ENCODE measurements at places on chromosomes 16 and 17.

GRCh38 chr17:82949984-82950383, 110.2 kb upstream of the ZNF750 start:
- no peak for DNase-seq

GRCh38 chr16:57049678-57050077, 42.7 kb upstream of the CPNE2 start:
- DNase-seq = no peak

DNA sequence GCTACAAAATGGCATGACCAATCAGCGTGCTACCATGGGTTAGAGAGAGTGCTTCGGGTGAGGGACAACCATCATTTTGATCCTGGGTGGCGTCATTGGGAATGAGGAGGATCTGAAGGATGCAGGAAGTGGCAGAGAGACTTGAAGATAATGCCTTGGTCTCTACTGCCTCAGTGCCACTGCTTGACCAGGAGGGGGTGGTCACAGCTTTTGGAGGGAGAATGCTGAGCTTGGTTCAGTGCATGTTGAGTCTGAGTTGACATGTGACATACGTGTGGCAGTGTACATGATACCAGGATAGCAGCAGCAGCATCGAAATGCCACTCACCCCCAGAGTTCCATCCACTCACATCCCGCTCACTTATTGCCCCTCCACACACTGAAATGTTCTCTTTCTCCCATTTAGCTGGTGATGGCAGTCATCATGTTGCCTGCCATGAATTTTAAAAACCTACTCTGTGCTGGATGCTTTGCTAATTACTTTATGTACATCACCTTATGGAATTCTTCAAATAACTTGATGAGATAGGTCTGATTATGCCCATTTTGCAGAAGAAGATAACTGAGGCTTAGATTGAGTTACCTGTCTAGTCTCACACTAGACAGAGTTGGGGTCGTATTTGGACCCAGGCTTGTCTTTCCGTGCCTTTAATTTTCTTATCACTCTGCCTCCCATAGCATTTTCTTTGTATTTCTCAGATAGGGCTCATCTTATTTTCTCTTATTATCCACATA, 36.7 kb downstream of the ARSG start:
- peak; percentile 28 for DNase-seq

DNA sequence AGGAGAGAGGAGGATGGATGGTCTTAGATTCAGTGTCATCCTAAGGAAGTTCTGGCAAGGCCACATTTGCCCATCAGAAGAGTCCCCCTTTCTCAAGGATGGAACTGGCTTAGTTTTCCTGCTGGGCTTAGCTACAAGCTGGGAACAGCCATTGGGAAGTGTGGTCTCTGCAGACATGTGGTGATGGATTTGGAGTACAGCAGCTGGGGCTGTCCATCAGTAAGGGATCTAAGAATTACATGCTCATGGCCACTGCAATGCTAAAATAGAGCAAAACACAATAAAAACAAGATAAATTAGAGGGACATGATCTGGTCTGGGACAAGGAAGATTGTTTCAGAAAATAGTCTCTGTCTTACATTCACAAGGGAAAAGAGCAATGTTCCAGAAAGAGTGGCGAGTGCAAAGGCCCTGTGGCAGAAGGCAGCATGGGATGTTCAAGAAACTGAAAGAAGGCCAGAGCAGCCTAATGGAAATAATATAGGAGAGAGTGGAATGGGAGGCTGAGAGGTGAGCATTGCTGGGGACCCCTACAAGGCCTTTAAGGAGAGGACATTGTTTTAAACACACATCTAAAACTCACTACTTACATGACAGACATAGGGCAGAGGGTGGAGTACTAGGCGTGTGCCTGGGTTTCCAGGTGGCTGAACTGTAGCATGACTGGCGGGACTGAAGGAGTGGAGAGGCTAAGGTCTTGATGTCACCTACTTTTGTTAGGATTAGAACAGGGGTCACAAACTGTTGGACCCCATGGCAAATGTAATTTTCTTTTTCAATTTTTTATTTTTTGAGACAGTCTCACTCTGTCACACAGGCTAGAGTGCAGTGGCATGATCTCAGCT, 17.0 kb upstream of the TOX3 start:
- no peak for DNase-seq

DNA sequence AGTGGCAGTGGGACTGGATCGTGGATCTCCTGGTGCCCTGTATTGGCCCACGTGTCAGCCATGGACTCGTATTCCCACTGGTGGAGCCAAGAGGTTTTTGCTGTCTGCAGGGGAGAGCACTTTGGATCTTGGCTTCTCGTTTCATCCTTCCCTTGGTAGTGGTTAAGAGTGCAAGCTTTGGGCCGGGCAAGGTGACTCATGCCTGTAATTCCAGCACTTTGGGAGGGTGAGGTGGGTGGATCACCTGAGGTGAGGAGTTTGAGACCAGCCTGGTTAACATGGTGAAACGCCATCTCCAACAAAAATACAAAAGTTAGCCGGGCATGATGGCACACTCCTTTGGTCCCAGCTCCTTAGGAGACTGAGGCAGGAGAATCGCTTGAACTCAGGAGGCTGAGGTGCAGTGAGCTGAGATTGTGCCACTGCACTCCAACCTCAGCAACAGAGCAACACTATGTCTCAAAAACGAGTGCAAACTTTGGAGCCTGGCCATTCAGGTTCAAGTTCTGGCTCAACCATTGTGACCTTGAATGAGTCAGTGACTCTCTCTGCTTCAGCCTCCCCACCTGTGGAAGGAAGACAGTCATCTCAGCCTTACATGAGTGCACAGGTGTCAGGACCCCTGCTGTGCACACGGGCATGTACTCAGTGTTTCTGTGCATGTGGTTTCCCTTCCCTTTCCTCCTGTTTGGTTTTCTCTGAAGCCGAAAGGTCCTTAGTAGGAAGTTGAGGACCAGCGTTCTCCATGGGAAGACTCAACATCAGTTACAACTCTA, 57.4 kb downstream of the PLCG2 start:
- no peak for DNase-seq

GRCh38 chr16:8931859-8932258, 31.8 kb downstream of the USP7 start:
- peak; percentile 67 for DNase-seq

DNA sequence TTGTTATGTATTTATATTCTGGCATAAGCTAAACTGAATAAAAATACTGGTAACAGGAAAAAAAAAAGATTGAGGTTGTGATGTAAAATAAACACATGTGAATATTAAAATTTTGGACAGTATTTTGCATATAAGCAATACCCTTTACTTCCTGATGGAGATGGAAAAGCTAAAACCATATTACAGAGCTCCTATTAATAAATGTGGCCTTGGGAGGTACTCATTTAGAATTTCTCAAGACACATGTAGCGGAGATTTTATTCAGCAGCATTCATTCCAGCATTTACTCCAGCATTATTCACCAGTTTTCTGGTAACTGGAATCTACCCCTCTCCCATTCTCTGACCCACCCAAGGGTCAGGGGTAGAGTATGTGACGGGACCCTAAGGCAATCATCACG, 94.3 kb upstream of the AXIN2 start:
- DNase-seq = no peak

GRCh38 chr17:50457621-50458020, 11.1 kb downstream of the CHAD start:
- DNase-seq = no peak

- DNase-seq = peak; percentile 47
Measured at GRCh38 chr17:40035162-40035559, 19.0 kb downstream of the MED24 start.

DNA sequence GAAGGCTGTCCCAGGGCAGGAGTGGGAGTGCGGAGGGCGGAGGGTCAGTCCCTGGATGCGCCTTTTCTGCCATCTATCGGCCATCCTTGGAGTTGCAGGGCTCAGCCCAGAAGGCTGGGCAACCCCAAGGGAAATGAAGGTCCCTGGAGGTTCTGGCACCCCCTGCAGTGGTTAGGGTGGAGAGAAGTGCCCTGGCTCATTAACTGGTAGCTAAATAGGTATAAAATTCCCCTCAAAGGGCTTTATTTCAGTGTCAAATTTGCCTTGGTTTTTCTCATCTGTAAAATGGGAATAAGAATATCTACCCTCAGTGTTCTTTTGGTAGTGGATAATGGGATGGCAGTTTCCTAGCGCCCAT, 22.4 kb downstream of the C17orf75 start:
- peak; percentile 83 for DNase-seq

- peak; percentile 80 for DNase-seq
Measured at GRCh38 chr17:81428948-81429774, 33.9 kb downstream of the BAHCC1 start.

- DNase-seq = peak; percentile 92
Measured at GRCh38 chr16:3129137-3130131, 5.4 kb upstream of the ZNF213 start.

- no peak for DNase-seq
Measured at GRCh38 chr17:68710976-68711375, 109.8 kb upstream of the FAM20A start.

DNA sequence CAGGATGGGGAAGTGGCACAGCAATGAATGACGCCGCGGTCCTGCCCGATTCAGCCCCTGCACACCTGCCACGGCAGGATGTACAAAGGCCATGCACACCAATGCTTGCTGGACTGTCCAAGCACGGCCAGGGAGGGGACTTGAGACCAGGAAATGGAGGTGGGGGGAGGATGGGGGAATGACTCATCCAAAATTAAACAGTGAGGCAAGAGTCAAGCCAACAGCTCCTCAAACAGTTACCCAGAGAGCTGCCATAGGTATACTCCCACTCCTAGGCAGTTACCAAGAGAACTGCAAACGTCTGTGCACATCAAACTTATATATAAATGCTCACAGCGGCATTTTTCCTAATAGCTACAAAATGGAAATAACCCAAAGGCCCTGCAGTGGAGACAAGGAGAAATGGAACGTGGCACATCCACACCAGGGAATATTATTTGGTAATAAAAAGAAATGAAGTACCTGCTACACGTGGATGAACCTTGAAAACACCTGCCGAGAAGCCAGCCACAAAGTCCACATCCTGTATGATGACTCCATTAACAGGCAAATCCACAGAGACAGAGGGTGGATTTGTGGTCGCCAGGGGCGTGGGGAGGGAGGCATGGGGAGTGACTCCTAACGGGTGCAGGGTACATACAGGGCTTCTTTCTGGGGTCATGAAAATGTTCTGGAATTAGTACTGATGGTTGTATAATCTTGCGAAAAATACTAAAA, 54.1 kb downstream of the VAC14 start:
- peak; percentile 100 for DNase-seq

- peak; percentile 69 for DNase-seq
Measured at GRCh38 chr16:58658796-58659211, 25.8 kb downstream of the SLC38A7 start.

- DNase-seq = no peak
Measured at GRCh38 chr17:29642171-29642611, 19.5 kb upstream of the CORO6 start.

GRCh38 chr17:70011750-70012149, 63.3 kb upstream of the KCNJ16 start:
- no peak for DNase-seq

DNA sequence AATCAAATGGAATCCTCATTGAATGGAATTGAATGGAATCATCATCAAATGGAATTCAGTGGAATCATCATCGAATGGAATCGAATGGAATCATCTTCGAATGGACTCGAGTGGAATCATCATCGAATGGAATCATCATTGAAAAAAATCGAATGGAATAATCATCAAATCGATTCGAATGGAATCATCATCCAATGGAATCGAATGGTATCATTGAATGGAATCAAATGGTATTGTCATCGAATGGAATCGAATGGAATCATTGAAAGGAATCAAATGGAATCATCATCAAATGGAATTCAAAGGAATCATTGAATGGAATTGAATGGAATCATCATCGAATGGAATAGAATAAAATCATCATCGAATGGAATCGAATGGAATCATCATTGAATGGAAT, 619.3 kb downstream of the TP53TG3F start:
- peak; percentile 9 for DNase-seq

DNA sequence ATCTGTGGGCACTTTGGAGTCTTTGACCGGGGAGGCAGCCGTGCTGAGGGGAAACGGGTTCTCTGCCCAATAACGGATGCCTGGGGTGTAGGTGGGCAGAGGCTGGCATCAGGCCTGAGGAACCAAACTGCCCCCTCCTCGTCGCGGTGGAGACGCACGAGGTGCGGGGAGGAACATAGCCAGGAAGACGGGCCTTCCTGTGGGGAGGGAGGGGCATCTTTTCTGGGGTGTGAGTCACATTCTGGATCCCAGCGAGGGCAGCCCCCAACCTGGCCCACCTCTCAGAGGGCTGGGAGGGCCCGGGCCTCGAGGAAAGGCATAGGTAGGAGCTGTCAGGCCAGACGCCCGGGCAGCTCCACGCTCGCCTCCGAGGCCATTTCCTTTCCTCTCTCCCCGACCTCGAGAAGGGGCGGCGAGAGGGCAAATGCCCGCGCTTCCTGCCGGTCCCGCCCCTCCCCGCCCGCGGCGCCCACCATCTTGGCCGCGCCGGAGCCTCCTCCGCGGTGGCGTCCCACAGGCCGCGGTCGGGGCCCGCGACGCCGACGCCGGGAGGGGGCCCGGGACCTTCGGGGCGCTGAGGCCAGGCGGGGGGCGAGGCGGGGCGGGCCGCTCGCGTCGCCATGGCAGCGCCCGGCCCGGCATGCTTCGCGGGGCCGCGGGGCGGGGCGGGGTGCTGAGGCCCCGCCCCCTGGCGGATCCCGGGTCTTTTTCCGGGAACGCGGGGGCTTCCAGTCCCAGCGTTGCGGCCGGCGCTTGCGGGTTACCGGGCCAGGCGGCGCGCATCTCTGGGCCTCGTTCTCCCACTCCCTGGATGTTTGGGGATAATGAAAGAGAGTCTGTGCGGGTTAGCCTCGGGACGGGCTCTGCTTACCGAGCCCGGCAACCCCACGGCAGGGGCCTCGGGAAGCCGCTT, 13.2 kb downstream of the RAI1 start:
- DNase-seq = peak; percentile 81

- no peak for DNase-seq
Measured at GRCh38 chr16:69346683-69347082, 4.9 kb downstream of the TMED6 start.

DNA sequence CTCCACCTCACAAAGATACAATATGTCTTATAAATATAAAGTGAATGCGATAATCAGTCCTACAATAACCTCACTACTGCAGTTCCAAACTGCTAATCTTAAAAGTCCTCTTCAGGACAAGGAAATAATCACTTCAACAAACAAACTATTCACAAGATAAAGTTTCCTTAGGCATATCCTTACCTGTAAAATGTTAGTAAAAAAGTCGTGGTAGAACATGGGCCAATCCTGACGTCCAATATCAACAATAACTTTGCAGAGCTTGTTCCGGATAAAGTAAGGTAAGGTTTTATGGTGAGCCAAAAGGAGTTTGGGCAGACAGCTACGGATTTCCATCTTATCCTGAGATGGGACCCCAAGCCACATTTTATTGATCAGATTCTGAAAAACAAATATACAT, 36.0 kb downstream of the XPO6 start:
- no peak for DNase-seq

DNA sequence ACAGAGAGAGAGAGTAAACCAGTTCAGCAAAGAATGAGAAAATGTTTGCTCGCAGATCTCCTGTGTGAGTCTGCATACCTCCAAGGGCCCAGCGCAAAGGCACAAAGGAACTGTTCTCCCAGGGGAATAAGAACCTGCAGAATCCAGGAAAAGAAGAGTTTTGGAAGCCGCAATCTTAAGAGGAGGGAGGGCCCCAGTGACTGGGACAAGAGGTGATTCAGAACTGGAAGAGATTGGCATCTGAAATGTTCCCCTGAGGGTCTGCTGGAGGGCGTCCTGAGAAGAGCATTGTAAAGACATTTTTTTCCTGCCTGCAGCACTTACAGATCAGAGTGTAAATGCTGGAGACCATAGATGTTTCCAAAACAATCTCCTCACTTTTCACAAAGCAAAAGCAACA, 6.1 kb downstream of the ATMIN start:
- no peak for DNase-seq

- no peak for DNase-seq
Measured at GRCh38 chr17:46180892-46181274, 12.3 kb downstream of the KANSL1 start.

Data from NB4 (cell line).